ENCODE measurements at places on chromosomes 11 and 22. TPM values are rescaled to one million over a fixed set of nuclear protein-coding genes. Genes with fewer than 3 reads are reported as not detected.

The TMEM135 gene
- total RNA-seq = 30.0 TPM

DNA sequence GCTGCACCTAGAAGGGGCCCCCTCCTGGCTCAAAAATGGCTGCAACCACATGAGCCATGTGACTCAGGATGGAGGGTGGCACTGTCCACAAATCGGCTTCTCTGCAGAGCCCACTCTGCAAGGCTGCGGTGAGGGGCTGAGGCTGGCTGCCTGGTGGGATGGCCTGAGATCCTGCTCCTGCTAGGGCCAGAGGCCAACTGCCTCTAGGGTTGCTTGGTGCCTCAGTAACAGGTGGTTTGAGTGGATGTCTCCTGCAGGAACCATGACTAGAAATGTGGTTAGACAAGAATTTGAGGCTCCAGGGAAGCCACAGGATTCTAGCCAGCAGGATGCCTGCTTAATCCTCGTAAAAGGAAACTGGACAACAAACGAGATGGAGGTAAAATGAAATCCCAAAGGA, 17.1 kb downstream of the PATZ1 start:
- no peak for DNase-seq

The PCNX3 gene
- total RNA-seq = 21.8 TPM

GRCh38 chr11:13962562-13963168, at the start of gene SPON1:
Gene SPON1, plus strand, starts transcription at chr11:13962723. Its CDS starts 182 bp downstream, at chr11:13962905.
- DNase-seq = peak; percentile 13

The EHF gene
- total RNA-seq = 0.18 TPM

DNA sequence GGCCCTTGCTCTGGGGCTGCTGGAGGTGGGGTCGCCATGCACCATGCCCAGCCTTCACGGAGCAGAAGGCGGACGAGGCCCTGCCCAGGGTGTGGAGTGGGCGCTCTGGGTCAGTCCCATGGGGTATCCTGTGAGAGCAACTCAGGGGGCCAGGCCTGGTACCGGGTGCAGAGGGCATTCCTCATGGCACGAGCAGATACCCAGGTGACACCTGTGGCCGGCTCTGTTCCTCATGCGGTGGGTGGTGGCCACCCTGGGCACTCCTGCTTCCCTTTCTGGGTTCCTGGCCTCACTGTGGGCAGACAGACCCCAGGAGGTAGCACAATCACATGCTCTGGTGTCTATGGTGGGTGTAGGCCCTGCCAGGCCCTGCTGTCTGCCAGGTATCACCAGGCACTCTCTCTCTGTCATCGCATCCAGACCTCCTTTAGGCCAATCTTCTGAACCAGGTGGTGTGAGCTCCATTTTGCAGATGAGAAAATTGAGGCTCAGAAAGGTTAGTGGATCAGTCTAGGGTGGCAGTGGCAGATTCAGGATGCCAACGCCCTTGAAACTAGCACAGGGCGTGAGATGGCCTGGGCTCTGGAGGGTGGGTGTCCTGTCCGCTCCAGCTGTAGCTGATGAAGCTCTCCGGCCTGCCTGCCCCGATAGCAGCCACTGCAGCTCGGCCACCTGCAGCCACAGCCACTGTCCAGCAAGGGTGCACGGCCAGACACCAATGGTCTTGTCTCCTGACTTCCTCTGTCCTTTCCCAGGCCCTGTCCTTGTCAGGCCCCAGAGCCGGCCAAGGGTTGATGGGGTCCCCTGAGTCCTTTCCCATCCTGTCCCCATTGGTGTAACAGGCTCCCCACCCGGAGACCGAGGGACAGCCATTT, 15.1 kb downstream of the DGKZ start:
- no peak for DNase-seq

GRCh38 chr22:40418366-40419201, 48.2 kb downstream of the SGSM3 start:
- no peak for DNase-seq

The DEPDC7 gene
- 3.5 TPM for total RNA-seq

DNA sequence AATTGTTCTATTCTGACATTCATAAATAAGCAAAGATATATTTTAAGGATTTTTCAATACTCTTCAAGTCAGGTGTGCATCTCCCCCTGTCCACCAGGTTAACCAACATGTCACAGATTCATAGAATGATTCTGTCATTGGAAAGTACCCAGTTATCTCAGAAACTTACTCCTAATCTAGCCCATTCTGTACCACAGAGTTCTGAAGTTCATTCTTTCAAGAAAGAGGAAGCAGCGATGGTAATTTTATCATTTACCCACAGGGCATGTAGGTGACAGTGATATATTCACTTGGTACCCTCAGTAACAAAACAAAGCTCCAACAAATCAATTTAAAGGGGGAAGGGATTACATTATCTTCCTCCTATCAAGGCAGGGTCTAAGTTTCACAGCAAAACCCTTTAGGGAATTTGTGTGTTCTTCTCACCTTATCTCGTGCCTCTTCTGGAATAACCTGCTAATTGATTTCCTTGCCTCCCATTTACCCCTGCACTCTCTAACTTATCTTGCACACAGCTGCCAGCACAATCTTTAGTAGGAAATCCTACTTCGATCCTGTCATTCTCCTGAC, 19.0 kb upstream of the MPPED2 start:
- DNase-seq = no peak

DNA sequence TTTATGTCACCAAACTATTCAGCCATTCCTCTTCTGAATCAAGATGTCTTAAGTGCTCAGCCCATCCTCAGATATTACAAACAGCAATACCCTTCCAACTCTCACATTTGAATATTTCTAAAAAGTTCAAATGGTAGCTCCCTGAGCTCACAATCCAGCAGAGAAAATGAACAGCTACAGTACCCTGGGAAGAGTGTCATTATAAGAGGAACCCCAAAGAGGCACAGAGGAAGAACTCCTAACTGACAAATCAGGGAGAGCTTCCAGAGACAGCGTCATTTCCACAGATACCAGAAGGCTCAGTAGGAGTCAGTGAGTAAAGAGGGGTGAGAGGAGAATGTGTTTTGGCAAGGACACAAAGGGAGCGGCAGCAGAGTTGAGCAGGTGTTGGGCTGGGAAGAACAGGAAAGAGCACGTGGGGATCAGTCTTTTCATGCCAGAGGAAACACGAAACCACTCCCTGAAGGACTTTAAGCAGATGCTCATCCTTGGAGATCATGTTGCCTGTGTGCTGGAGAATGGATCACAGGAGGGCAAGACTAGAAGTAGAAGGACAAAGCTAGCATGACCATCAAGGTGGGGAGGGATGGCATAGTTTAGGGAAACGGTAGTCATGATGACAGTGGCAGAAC, 4.3 kb downstream of the CLTCL1 start:
- peak; percentile 16 for DNase-seq

DNA sequence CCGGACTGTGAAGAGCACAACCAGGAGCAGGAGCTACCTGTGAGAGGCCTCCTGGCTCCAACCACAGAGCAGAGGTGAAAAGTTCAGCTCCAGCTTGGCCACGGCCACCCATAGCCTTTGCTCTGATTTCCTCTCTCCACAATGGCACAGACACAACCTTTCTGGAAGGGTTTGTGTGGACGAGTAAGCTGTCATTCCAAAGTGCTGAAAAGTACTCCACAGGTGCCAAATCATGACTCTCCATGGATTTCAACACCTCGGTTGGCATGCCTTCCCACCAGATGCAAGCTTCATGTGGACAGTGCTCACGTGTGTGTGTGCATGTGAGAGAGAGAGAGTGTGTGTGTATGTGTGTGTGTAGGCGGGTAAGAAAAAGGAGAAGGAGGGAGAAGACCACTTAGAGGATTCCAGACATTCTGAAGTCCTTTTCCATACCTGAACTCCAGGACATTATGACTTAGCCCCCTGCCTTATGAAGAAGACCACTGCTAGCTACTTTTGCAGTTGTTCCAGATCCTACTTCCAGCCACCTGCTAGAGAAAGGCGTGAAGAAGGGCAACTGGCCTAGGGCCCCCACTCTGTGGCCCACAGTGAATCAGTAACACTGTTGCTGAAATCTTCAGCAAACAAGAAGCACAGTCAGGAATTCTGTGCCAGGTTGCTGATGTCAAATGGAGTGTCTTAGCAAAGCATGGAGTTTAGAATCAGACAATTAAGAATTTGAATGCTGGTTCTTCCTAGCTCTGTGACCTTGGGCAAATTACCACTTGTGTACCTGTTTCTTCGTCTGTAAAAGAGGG, 13.9 kb upstream of the NAV2 start:
- DNase-seq = peak; percentile 93

DNA sequence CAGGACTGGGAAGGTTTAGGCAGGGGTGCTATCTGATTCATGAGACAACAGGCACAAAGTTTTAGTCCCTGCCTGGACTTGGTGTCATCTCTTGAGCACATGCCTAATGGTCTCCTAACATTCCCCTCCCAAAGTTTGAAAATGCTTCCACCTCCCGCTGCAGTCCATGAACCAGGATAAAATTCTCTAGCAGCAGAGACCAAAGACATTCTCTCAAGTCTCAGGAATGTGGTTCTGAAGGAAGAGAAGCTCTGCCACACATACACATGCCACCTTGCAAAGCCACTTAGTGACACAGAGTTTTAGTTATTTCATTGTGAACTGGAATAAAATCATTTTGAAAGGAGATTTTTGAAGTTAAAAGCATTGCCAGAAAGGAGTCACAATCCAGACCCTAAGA, 15.5 kb downstream of the OR51B6 start:
- peak; percentile 28 for DNase-seq

The RASSF10 gene
- total RNA-seq = not detected

DNA sequence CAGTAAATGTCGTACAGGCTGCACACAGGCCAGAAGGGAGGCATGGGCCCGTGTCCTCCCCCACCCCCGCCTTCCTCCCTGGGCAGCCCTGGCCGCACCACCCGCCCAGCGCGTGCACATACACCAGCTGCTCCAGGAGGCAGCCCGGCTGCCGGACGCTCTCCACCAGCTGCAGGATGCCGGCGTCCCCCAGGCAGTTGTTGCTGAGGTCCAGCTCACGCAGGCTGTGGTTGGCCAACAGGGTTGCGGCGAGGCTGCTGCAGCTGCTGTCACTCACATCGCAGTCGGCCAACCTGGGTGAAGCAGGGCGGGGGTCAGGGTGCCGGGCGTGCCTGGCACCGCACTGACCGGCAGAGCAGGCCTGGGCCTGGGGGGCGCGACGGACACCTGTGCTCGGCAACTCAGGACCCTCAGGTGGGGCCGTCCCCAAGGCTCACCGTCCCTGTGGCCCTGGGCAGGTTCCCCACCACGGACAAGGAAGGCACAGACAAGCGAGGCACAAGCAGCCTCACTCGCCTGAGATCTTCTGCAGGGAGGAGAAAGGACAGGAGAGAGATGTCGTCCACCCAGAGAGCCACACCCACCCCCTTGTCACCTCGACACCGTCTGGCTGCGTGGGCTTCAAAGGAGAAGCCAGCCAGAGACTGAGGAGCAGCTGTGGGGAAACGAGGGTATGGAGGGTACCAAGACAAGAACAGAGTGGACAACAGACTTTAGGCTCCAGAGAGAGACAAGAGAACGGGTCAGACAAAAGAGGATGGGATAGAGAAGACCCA, 12.1 kb downstream of the RNH1 start:
- DNase-seq = no peak

- no peak for DNase-seq
These were observed 22.7 kb upstream of the P2RY2 start for GRCh38 chr11:73195191-73196007.

GRCh38 chr11:88016392-88017170, 158.7 kb downstream of the RAB38 start:
- DNase-seq = peak; percentile 92

DNA sequence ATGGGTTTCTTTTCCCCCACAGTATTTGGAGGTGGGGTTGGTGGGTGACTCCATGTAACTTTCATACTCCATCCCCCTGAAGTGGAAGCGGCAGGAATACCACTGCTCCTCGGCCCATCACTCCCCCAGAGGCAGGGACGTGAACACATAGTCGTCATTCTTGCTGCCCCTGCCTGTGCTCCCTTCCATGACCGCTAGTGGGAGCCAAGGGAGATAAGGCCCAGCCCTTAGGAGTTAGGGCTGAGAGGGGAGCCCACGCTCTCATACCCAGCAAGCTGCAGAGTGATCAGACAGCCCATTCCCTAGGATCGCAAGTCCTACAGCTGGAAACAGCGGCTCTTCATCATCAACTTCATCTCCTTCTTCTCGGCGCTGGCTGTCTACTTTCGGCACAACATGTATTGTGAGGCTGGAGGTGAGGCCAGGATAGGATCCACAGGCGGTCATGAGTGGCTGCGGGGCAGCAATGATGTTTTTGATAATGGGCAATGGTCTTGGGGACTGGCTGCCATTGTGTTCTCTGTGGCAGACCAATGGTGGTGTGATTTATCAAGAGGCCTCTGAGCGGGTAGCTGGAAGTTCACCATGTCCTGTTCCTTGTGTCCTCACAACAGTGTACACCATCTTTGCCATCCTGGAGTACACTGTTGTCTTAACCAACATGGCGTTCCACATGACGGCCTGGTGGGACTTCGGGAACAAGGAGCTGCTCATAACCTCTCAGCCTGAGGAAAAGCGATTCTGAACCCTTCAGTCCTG, 15.9 kb downstream of the RHOG start:
- DNase-seq = peak; percentile 16

The APOL5 gene
- not detected for total RNA-seq

DNA sequence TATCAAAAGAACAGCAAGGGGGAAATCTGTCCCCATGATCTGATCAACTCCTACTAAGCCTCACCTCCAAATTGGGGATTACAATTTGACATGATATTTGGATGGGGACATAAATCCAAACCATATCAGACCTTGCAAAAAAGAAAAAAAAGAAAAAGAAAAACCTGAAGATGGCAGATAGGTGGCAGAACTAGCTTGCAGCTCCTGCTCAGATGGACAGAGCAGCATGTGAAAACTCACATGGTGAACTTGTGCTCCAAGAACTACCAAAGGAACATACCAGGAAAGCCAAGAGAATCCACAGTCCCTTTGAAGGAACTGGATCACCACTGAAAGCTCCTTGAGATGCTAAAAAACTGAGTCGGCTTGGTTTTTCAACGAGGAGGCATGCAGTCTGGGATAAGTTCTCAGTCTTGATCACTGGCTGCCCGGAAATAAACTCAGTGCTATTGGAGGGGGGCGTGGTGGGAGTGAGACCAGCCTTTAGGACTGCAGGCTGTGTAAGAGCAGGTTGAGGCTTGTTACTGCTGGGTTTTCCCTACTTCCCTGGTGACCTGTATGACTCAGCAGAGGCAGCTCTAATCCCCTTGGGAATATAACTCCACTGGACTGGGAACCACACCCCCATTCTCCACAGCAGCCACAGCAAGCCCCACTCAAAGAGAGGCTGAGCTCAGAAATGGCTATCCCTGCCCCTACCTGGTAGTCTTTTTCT, 358.3 kb upstream of the ARHGAP42 start:
- DNase-seq = no peak
